NCI-H446 treated with DMSO at 0.1 percent for 48 hours (cell line): ENCODE measurements at places on chromosomes 6 and 20.

- DNase-seq: peak; percentile 39
These were observed 4.0 kb downstream of the CITED2 start for GRCh38 chr6:139370283-139370998.

- DNase-seq: no peak
These were observed 43.9 kb downstream of the SCML4 start for GRCh38 chr6:107780226-107780625.

GRCh38 chr6:126909493-126909892 lies 209.0 kb upstream of the RSPO3 start:
- no peak for DNase-seq

DNA sequence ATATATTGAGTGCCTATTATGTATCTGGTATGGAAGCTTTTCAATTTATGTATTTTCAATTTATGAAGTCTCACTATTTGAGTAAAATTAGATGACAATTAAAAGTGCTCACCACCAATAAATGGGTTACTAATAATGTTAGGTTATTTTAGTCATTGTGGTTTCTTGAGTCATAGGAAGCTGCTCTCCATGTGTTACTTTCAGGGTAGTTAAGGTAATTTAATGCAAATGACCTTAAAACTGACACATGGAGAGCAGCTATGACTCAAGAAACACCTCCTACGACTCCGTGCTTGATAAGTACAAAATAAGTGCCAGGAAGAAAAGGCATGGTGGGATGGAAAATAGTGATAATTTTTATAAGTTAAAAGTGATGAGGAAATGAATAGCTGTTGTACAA lies 16.5 kb upstream of the TINAG start:
- DNase-seq: no peak

DNA sequence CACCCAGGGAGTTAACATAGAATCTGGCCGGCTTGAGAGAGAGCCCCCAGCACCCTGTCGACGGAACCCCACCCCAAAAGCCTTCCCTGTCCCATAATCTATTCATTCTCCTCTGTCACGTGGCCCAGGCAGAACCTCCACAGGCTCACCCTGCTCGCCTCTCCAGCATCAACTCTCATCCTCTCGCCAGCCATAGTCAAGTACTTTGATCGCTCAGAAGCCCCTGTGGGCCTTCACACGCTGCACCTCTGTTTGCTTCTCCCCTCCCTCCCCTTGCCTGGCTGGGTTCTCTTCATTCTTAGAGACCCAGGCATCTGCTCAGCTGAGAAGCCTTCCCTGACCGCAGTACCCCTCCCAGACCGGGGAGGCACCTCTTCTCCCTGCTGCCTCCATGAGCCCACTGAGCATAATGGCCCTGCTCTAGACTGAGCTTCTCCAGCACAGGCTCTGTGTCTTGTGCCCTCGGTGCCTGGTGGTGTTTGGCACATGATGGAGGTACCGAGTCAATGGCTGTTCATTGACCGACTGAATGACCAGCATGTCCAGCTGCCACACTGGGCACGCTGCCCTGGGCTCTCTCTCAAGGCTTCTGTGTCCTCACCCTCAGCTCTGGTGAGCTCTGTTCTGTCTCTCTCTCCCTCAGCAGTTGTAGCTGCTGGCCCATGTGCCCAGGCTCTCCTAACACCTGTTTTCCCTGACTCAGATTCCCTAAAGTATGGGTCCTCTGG lies 33.7 kb downstream of the PKIG start:
- no peak for DNase-seq

DNA sequence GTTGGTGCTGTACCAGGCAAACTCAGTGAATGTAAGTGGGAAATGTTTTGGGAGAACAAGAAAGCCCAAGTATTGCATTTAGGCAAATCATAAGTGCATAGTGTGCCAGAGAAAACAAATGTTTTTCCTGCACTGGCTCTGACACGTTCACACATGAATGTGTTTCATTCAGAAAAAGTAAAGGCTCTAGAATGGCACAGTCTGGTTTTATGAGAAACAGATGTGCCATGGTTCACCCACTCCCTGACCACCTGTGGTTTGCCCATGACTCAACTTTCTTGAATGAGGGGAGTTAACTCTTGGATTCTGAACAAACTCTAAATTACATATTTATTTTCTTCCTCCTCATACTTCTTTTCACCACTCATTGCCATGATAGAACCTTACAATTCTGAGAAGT lies 126.9 kb downstream of the KCNQ5 start:
- peak; percentile 70 for DNase-seq
